Esophagus squamous epithelium (tissue), 5 donors: ENCODE measurements at places on chromosomes 13 and 19.

DNA sequence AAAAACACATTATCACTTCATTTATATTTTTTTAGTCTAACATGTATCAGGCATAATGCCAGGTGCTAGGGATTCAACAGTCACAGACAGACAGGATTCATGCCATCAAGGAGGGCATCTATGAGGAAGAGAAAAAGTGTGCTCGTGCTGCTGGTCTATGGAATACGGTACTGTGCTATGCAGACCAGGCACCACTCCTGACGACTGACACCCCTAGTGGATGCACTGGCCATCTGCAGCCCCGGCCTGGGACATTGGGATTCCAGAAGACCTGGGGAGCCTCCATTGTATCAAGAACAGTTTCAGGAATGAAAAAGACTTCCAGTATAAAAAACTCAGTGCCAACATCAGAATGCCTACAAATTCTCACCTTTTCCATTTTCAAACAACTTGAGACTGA lies 94.0 kb downstream of the KLF12 start:
- H3K4me3 ChIP-seq, result no peak overlapping the region
- H3K27ac ChIP-seq, result no peak overlapping the region
- H3K36me3 ChIP-seq, result no peaks in the 10 kb centered on the region
- no peaks in the 10 kb centered on the region for H3K27me3 ChIP-seq
- peaks cover 15% of the 10 kb centered on the region for H3K4me1 ChIP-seq

DNA sequence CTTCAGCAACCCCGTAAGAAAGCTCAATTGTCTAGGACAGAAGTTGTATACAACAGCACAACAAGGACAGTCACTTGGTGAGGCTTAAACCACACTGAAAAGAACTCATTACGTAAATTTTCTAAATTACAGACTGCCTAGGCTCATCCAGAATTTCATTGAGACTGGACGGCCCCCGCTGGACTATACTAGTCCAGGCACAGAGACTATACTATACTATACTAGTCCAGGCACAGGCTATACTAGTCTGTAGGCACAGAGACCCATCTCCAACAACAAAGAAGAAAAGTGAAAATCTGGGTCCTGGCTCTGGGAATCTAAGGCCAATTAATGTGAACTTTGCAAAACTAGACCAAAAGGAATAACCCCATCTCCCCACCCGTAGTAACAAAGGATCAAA lies 700 bp downstream of the ZNF816 start:
- no peaks in the 10 kb centered on the region for H3K27me3 ChIP-seq
- H3K36me3 ChIP-seq, result no peaks in the 10 kb centered on the region
- peak overlapping the region; percentile 66 for H3K4me3 ChIP-seq
- H3K27ac ChIP-seq, result peak overlapping the region; percentile 84
- peaks cover 22% of the 10 kb centered on the region for H3K4me1 ChIP-seq

GRCh38 chr19:17114414-17114831 lies 38.8 kb downstream of the MYO9B start:
- H3K4me3 ChIP-seq, result peak overlapping the region; percentile 28
- no peak for DNase-seq
- H3K4me1 ChIP-seq, result peaks cover 52% of the 10 kb centered on the region
- H3K27me3 ChIP-seq, result no peaks in the 10 kb centered on the region

DNA sequence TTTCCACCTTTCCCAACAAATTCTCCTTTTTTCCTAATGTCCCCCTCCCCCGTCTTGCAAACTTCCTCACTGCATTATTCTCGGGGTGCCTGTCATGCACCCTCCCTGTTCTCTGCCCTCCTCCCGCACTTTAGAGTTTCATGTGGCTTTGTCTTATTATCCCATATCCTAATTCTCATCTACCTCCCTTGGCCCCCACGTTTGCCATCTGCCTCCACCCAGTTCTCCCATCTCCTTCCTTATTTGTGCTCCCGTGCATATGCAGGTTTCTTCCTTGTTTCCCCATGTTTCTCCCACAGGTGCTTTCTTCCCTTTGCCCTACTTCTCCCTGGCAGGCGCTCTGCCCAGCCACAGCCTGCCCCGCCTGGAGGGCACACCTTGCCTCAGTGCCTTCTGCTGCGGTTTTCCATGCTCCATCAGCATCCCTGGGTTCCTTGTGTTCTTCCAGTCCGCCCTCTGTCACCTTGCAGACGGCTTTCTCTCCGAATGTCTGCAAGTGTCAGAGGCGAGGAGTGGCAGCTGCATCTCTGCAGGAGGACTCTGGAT lies 1.5 kb downstream of the SPATA13 start:
- H3K27ac ChIP-seq, result no peak overlapping the region
- H3K4me1 ChIP-seq, result peaks cover 21% of the 10 kb centered on the region
- H3K36me3 ChIP-seq, result no peaks in the 10 kb centered on the region
- H3K4me3 ChIP-seq, result peak overlapping the region; percentile 89
- no peak for DNase-seq
- no peaks in the 10 kb centered on the region for H3K27me3 ChIP-seq

- H3K36me3 ChIP-seq, result peaks cover 4% of the 10 kb centered on the region
- peaks cover 4% of the 10 kb centered on the region for H3K4me1 ChIP-seq
- DNase-seq, result no peak
- no peaks in the 10 kb centered on the region for H3K27me3 ChIP-seq
- H3K27ac ChIP-seq, result no peak overlapping the region
Measured at GRCh38 chr13:98834254-98834960, 81.9 kb upstream of the SLC15A1 start.

DNA sequence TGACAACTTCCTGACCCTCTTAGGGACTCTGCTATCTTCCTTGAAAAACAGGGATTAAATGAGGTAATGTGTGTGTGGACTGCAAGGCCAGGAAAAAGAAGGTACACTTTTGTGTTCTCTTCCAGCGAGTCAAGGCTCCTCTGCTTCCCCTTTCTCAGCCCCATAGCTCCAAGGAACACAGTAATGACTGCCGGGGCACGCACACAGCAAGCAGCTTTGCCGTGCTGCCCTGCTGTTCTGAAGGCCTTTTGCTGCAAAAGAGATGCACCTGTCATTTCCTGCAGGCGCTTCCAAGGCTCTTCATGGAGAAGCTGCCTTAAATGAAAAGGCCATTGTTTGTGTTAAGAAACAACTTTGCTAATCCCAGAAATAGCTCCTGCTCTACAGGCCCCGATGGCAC lies 84.6 kb downstream of the CYSLTR2 start:
- H3K27me3 ChIP-seq, result no peaks in the 10 kb centered on the region
- no peak for DNase-seq
- no peaks in the 10 kb centered on the region for H3K36me3 ChIP-seq
- H3K27ac ChIP-seq, result no peak overlapping the region
- H3K4me3 ChIP-seq, result no peak overlapping the region

DNA sequence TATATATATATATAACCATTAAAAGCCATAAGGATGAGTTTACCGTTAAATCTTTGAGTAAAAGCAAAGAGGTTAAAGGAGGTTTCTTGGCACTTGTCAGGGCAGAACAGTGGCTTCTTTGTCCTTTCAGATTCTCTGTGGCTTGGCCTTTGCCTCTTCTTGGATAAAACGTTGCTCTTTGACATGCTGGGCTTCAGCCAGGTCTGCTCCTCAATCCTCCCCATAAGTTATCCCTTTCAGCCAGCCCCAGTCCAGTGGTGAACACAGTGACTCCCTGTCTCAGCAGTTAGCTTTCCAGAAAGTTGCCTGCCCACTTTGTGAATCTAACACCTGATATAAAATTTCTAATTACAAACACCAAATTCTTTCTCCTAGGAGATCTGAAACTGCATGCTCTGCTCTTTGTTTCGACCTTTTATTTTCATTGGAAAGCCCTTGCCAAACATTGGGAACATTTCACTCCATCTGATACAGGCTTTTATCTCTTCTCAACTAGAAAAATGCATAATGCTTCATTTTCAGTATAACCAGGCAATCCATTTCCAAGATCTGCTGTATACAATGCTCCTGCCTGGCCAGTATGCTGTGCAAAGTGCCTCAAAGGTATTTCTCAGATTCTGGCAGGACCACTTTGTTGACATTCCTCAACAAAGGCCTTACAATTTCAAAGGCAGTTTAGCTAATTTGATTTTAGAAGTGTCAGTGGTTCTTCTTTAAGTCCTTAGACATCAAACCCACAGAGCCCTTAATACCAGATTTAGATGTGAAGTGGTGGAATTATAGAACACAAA lies 16.2 kb upstream of the MED4 start:
- H3K4me3 ChIP-seq, result no peak overlapping the region
- H3K27ac ChIP-seq, result peak overlapping the region; percentile 27
- no peaks in the 10 kb centered on the region for H3K27me3 ChIP-seq
- H3K36me3 ChIP-seq, result no peaks in the 10 kb centered on the region
- no peaks in the 10 kb centered on the region for H3K4me1 ChIP-seq

DNA sequence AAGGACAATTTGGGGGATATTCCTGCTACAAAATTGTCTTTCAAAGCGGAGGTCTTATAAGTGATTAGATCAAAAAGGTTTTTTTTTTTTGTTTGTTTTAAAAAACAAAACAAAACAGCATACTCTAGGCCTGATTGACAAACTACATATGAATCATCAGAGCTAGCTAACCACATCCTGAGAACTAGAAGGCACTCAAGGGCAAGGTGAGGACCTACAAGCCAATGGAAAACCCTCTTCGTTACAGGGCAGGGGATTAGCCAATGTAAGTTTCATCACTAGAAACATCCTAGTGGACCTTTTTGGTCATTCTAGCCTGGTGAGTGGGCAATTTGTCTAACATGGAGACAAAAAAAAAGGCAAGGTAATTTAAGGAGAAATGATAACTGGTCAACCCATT lies 428.6 kb downstream of the RFC3 start:
- no peaks in the 10 kb centered on the region for H3K4me1 ChIP-seq
- no peak overlapping the region for H3K4me3 ChIP-seq
- H3K27ac ChIP-seq, result no peak overlapping the region

- H3K27ac ChIP-seq, result peak overlapping the region; percentile 25
- no peak for DNase-seq
- no peaks in the 10 kb centered on the region for H3K36me3 ChIP-seq
- no peaks in the 10 kb centered on the region for H3K27me3 ChIP-seq
- peaks cover 12% of the 10 kb centered on the region for H3K4me1 ChIP-seq
Measured at GRCh38 chr13:49655906-49656305, 27.6 kb downstream of the ARL11 start.

- peaks cover 56% of the 10 kb centered on the region for H3K36me3 ChIP-seq
- no peak overlapping the region for H3K27ac ChIP-seq
Measured at GRCh38 chr19:50044922-50045321, 19.1 kb downstream of the ZNF473 start.

- peaks cover 26% of the 10 kb centered on the region for H3K4me1 ChIP-seq
- H3K27ac ChIP-seq, result no peak within 1 kb of the TSS
- H3K36me3 ChIP-seq, result no peaks in the 10 kb centered on the region
- peaks cover 97% of the 10 kb centered on the region for H3K27me3 ChIP-seq
- H3K4me3 ChIP-seq, result peak within 1 kb of the TSS; percentile 57
Measured at GRCh38 chr19:46413262-46414031, at the start of gene CCDC8. Gene CCDC8 (minus strand): TSS chr19:46413564. CDS start chr19:46412810, 754 bp downstream.

DNA sequence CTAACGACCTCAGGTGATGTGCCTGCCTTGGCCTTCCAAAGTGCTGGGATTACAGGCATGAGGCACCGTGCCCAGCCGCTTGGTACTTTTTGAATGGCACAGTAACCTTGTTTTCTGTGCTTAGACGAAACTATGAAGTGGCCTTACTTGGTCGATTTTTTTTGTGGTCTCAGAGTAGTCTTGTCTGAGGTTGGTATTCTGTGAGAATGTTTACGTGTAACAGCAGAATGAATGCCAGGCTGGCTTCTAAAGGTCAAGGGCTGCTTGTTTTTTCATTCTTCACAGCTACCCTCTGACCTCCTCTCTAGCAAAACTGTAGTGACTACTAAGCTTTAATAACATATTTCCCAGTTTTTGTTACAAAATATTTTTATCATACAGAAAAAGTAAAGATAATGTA lies 313.3 kb downstream of the GPC6 start:
- no peak overlapping the region for H3K27ac ChIP-seq
- no peak overlapping the region for H3K4me3 ChIP-seq

GRCh38 chr19:31278555-31279435 lies 70.4 kb downstream of the TSHZ3 start:
- no peaks in the 10 kb centered on the region for H3K36me3 ChIP-seq
- no peak overlapping the region for H3K27ac ChIP-seq
- no peak overlapping the region for H3K4me3 ChIP-seq
- H3K4me1 ChIP-seq, result no peaks in the 10 kb centered on the region
- H3K27me3 ChIP-seq, result no peaks in the 10 kb centered on the region

DNA sequence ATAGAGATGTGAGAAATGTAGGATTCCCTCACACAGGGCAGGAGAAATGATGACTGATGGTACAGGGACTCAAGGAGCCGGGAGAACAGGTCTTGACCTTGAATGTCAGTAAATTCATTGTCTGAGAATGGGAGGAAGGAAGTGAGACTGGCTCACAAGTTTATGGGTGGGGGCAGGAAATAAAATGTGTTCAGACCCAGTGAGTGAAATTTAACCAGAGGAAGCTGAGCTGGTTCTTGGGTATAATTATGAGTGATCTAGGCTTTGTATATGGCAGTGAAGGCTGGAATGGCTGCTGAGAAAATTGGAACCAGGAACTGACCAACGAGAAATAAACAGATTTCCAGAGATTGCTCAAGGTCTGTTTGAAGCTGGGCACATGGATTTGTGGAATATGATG lies 6.3 kb upstream of the IGSF23 start:
- H3K27me3 ChIP-seq, result no peaks in the 10 kb centered on the region
- no peak overlapping the region for H3K4me3 ChIP-seq
- no peaks in the 10 kb centered on the region for H3K4me1 ChIP-seq
- no peak overlapping the region for H3K27ac ChIP-seq
- no peak for DNase-seq
- no peaks in the 10 kb centered on the region for H3K36me3 ChIP-seq

- H3K36me3 ChIP-seq, result no peaks in the 10 kb centered on the region
- DNase-seq, result no peak
- no peaks in the 10 kb centered on the region for H3K27me3 ChIP-seq
- no peak overlapping the region for H3K4me3 ChIP-seq
Measured at GRCh38 chr13:58977085-58977484, 1186.6 kb downstream of the DIAPH3 start.

GRCh38 chr13:76053181-76053580 lies 417.1 kb downstream of the LMO7 start:
- no peaks in the 10 kb centered on the region for H3K27me3 ChIP-seq
- no peak overlapping the region for H3K27ac ChIP-seq
- DNase-seq, result no peak
- no peaks in the 10 kb centered on the region for H3K4me1 ChIP-seq
- no peaks in the 10 kb centered on the region for H3K36me3 ChIP-seq

- DNase-seq, result no peak
- H3K4me1 ChIP-seq, result no peaks in the 10 kb centered on the region
- no peaks in the 10 kb centered on the region for H3K36me3 ChIP-seq
Measured at GRCh38 chr19:33492090-33492489, 29.5 kb downstream of the PEPD start.

DNA sequence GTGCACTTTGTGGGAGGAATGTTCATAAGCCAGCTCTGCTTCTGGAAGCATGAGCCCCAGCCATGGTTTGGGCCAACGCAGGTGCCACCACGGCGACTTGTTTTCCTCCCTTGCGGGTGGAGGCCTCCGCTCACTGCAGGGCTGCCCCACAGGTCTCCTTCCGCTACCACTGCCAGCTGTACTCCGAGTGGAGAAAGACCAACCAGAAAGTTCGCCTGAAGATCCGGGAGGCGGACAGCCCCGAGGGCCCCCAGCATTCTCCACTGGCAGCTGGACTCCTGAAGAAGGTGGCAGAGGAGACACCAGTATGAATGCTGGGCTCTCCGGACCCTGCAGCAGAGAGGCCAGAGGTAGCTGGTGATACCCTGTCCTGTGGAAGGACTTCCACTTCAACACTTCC lies 6.5 kb upstream of the HNRNPM start:
- H3K36me3 ChIP-seq, result no peaks in the 10 kb centered on the region
- H3K4me1 ChIP-seq, result peaks cover 12% of the 10 kb centered on the region
- no peak overlapping the region for H3K4me3 ChIP-seq

- H3K27ac ChIP-seq, result no peak overlapping the region
- no peaks in the 10 kb centered on the region for H3K4me1 ChIP-seq
- no peaks in the 10 kb centered on the region for H3K36me3 ChIP-seq
Measured at GRCh38 chr13:89688918-89689317, 1658.6 kb upstream of the MIR17HG start.
